Stimulated activated CD4-positive, alpha-beta T cell treated with anti-CD3 and anti-CD28 coated beads, TNF-alpha, amount 100 ng/mL, for 1 hour (primary cell): ENCODE measurements at places on chromosomes 2 and 18.

GRCh38 chr18:22998344-22998743 lies 65.2 kb downstream of the RBBP8 start:
- no peak for DNase-seq

GRCh38 chr2:201949181-201949926 lies 84.3 kb upstream of the FZD7 start:
- no peak for DNase-seq

- no peak for DNase-seq
Measured at GRCh38 chr2:167293172-167293781, 405.0 kb downstream of the XIRP2 start.

DNA sequence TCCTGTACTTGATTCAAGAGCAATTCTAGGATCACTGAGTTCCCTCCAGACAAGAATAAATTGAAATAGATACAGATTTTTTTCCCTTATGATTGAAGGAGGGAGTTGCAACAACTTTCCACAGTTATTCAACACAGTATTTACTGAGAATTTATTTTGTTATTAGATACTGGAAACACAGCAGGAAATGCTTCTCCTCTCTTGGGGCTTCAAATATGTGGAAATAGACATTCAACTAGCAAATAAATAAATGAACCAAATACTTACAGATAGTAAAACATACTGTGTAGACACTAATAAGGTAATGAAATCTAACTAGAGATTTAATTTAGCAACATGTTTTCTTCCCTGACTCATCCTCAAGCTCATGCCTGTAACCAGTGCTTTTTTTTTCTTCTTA lies 169.2 kb downstream of the LNPK start:
- DNase-seq = no peak

DNA sequence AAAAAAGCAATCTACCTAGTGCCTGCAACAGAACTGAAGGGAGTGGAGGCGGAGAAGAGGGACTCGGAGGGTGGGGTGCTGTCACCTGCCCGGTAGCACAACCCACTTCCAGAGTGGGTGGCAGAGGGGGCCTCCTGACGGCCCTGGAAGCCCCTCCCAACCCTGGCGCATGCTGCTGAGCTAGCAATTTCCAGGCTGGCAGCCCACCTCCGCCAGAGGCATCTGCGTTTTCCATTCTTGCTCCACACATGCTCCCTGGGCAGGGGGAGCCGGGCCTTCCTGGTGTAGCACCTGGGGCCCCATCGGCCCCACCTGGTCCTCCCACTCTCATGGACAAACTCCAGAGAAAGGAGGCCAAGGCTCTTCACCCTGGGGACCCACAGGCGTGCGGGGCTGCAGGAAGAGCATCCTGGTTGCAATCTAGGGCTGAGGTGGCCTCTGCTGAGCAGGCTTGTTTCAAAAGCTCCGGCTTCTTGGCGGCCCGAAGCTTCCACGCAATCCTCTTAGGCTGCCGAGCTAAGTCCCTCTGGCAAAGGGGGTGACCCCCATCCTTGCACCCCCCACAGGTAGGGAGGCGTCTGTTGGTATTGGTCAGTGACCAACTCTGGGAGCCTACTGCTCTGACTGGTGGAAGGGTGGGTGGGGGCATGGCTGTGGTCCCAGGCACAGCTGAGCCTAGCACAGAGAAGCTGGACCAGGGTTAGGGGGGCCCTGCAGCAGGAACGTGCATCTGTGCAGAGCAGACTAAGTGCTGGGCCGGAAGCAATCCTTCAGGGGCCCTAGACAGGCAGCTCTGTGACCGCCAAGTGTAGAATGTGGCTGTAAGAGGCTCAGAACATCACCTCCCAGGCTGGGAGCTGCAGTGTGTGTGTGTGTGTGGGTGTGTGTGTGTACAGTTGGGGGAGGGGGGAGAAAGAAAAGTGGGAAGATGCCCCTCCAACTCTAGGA lies 2.6 kb downstream of the HS6ST1 start:
- no peak for DNase-seq

DNA sequence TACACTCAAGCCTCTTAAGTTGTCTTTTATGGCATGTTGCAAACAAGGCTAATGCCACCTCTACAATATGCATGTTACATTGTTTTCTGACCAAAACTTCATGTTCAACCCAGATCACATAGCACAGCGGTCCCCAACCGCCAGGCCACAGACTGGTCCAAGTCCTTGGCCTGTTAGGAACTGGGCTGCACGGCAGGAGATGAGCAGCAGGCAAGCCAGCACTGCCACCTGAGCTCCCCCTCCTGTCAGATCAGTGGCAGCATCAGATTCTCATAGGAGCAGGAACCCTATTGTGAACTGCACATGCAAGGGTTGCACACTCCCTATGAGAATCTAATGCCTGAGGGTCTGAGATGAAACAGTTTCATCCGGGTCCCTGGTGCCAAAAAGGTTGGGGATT lies 324.8 kb upstream of the CHAC2 start:
- DNase-seq = no peak

DNA sequence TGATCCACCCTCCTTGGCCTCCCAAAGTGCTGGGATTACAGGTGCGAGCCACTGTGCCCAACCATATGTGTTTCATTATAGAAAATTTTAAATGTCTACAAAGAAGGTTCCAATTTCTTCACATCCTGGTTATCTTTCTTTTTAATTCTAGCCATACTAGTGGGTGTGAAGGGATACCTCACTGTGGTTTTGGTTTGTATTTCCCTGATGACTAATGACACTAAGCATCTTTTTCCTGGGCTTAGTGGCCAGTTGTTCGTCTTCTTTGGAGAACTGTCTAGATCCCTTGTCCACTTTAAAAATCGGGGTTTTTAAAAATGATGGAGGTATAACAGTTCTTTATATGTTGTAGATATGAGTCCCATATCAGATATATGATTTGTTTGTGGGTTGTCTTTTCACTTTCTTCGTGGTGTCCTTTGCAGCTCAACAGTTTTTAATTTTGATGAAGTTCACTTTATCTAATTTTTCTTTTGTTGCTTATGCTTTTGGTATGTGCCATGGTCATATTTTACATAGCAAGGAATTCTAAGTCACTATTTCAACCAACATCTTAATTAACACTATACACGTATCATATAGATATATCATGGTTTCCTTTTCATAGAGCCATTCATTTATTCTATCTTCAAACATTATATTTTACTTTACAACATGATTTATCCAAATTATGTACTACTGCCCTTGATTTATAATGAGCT lies 135.0 kb upstream of the RIOK3 start:
- DNase-seq = no peak

DNA sequence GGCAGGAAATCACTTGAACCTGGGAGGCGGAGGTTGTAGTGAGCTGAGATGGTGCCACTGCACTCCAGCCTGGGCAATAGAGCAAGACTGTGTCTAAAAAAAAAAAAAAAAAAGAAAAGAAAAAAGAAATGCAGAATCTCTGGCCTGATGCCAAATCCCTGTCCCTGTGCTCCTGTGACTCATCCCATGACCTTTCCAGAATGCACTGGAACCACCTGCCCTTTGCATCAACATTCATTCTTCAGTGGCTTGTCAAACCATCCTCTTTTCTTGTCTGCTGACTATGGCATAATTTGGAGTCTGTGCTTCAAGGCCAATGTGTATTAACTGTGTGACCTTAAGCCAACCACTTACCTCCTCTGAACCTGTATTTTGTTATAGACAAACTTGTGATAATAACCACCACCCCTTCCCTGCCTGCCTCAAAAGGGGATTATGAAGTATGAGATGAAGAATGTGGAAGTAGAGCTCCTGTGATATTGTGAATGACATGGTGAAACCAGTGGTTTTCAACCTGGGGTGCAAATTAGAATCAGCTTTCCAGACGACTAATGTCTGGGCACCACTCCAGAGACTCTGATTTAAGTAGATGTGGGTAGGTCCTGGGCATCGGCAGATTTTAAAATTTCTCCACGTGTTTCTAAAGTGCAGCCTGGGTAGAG lies 189.3 kb downstream of the CLIP4 start:
- DNase-seq = no peak

- no peak for DNase-seq
Measured at GRCh38 chr2:157015015-157015575, 242.4 kb upstream of the GALNT5 start.

DNA sequence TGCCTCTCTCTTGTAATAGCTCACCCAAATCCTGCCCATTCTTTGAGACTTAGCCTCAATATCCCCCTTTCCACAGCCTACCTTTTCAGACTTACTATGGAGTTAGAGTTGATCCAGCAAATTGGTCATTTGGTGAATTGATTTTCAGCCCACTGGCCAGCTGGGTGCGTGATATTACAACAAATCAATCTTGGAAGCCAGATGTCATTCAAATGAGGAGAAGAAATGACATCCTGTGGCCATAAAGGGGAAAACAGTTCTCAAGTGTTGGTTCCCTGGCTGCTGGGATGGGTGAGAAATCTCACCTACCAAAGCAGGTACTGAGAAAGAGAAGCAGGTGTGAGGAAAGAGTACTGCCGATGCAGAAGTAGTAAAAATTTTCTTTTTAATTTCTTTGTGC lies 36.7 kb upstream of the FOXI3 start:
- DNase-seq = no peak

GRCh38 chr2:105432044-105432399 lies 33.2 kb upstream of the FHL2 start:
- DNase-seq = no peak

DNA sequence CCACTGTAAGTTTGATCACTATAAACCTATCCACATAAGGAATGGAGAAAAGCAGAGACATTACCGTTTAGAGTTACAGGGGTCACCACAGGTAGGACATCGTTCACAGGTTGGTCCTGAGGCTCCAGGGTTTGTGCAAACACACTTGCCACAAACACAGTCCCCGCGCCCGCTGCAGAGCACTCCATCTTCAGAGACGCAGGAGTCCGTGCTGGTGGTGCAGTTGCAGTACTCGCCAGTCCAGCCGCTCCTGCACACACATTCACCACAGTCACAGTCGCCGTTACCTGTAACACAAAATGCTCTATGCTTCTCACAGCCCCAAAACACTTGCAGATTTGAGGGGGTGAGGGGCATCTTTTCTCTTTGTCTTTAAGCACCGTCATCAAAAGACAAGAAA lies 63.9 kb upstream of the PLA2R1 start:
- no peak for DNase-seq

DNA sequence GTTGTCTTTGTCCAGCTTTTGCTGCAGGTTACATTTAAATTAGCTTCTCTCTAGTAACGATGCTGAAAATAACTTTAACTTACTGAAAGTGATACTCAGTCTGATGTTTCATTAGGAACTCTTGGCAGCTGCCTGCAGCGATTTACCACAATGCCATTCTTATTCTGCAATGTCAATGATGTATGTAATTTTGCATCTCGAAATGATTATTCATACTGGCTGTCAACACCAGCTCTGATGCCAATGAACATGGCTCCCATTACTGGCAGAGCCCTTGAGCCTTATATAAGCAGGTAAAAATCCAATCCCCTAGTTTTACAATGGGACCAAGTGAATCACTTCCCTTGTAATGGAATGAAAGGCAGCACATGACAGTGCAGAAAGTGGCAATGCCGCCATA lies 16.3 kb upstream of the MFF start:
- DNase-seq = no peak

DNA sequence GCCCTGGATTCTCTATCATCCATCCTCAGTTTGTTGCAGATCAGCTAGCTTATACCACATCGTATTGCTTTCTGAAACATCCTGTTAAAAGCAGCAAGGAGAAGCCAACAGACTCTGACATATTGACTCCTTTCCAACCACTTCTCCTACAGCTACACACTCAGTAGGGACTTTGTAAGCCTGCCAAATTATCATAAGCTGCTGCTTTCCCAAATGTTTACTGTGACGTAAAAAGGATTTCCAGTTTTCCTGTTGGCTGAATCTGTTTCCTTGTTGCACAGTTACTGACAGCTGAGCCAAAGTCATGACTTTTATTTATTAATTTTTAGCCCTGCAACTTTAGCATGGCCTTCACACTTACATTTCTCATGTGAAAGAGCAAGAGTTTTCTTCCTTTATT lies 294.3 kb downstream of the KCNJ3 start:
- DNase-seq = no peak

DNA sequence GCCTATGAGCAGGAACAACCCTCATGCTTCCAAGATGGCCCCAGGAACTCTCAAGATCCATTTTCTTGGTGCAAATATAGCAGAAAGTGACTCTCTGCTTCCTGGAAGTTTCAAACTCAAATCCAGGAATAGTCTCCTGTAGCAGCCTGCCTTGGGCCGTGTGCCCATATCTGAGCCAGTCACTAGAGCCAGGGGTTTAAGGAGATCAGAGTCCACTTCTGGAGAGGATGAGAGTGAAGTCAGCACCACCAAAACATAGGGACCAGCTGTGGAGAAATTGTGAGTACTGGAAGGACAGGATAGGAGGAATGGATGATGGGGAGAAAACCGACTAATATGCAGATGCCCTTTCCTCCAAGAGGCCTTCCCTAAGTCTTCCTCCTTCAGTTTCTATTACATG lies 33.2 kb downstream of the PSD4 start:
- no peak for DNase-seq

GRCh38 chr2:21515903-21516302 lies 392.1 kb downstream of the TDRD15 start:
- no peak for DNase-seq

DNA sequence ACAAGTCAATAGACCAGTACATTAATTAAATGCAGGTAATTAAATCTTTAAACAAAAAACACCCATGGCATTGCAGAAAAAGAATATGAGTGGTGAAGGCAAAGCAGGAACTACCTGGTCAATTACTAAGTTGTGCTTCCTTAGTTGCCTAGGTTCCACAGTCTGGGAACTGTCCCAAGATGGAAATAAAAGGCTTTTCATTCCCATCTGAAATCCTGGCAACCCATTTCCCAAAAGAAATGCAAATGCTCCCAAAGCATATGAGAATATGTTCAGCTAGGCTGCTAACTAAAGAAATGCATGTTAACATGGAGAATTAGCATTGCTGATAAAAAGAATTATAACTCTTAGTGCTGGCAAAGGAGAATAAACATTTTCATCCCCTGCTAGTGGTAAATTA lies 177.8 kb downstream of the TMEM163 start:
- no peak for DNase-seq

DNA sequence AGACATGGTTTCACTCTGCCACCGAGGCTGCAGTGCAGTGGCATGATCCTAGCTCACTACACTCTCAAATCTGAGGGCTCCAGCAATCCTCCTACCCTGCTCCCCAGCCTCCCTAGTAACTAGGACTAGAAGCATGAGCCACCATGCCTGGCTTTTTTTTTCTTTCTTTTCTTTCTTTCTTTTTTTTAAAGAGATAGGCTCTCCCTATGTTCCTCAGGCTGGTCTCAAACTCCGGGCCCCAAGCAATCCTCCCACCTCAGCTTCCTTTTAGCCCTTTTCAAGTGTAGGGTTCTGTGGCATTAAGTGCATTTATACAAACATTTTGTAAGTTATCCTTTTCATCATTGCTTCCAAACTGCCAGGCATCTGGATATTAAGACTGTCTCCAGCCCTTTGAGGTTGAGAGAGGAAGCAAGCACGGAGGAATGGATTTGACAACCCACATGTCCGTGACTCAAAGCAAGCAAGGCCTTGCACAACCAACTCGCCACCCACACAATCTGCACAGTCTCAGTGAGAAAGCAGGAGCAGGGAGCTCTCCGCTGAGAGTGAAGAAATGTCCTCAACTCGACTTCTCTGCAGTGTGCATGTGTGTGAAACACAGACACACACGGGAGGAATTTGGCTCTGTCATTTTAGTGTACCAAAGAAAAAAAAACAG lies 65.6 kb downstream of the ATP8B1 start:
- DNase-seq = no peak
